Activated CD4-positive, alpha-beta T cell treated with anti-CD3 and anti-CD28 coated beads, Interleukin-2, amount 10 ng/mL, durations not matched to agents 7 days and 5 days (primary cell): ENCODE measurements at places on chromosomes 7 and 10. TPM values are rescaled to one million over a fixed set of nuclear protein-coding genes. Genes with fewer than 3 reads are reported as not detected.

GRCh38 chr10:84310470-84310869 lies 17.9 kb upstream of the CCSER2 start:
- peaks cover 6% of the 10 kb centered on the region for H3K36me3 ChIP-seq
- no peak overlapping the region for H3K27ac ChIP-seq
- no peak overlapping the region for H3K4me3 ChIP-seq

DNA sequence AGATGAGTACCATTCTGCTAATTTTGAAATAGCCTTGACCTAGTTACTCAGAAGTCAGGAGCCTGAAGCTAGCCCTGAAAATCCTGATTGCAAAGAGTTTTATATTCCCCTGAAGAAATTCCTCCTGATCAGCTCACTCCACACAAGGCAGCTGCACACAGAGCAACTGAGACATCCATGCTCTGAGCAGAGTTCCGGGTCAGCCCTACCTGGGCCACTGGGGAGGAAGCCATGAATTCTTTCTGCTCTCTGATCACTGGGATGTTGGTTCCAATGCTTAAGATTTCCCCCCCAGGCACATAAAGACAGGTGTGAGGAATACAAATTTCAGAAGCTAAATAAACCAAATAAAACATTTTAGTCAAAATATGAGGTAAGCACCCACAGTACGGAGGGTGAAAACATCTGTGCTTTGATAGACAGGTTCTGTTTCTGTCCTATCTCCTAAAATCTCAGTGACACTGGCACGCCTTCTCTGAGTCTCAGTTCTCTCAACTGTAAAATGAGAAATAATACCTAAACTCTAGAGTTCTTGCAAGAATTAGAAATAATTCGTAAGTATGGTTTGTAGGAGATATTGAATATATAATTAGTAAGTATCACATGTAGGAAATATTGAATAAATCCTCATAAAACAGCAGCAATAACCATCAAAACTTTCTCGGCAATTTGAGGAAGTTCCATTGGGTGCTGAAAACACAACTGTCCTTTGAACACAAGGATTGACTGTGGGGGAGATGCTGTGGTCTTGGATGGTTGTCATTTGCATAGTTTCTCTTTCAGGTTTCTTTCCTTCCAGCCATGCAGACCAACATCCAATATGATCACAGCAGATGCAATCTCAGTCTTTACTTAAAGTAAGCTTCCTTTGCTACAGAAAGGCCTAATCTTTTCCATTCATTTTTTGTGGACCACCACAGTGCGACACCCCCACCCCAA lies 133.0 kb upstream of the TNS3 start:
- DNase-seq = no peak
- no peak overlapping the region for H3K4me3 ChIP-seq
- H3K4me1 ChIP-seq = no peaks in the 10 kb centered on the region
- no peaks in the 10 kb centered on the region for H3K36me3 ChIP-seq
- H3K27ac ChIP-seq = no peak overlapping the region
- H3K27me3 ChIP-seq = no peaks in the 10 kb centered on the region

DNA sequence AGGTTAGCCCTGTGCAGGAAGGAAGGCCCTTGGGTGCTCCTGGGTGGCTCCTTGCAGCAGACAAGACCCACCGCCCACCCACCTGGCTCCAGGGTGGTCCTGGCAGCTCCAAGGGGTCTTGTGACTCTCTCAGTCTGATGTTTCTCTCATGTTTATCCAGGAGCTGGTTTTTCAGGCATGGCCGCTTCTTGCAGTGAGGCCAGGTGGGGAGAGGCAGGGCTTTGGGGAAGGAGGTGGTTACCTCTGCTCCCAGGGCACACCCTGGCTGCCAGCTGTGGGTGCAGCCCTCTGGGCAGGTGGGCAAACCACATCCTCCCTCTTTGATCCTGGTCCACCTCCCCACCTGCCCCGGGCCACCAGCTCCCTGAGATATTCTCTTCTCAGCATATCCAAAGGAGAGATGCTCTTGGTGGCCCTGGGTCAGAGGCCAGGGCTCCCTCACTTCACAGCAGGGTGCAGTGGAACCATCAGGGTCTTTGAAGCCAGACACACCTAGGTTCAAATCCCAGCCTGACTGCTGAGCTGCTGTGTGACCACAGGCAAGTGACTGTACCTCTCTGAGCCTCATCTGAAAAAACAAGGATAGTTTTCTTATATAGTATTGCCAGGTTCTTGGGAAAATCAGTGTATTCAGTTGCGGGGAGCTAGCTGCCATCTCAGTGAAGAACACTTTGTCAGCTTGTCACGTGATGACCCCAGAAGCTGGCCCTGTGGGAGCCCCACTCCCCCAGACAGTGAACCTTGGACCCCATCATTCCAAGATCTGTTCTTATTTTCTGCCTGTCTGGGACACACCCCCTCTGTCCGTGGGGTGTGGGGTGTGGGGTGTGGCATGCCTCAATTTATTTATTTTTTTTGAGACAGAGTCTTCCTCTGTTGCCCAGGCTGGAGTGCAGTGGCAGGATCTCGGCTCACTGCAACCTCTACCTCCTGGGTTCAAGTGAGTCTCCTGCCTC lies 11.5 kb downstream of the GTF2IRD1 start:
- H3K4me1 ChIP-seq = peaks cover 5% of the 10 kb centered on the region
- no peaks in the 10 kb centered on the region for H3K36me3 ChIP-seq
- no peaks in the 10 kb centered on the region for H3K27me3 ChIP-seq
- no peak for DNase-seq
- no peak overlapping the region for H3K4me3 ChIP-seq

DNA sequence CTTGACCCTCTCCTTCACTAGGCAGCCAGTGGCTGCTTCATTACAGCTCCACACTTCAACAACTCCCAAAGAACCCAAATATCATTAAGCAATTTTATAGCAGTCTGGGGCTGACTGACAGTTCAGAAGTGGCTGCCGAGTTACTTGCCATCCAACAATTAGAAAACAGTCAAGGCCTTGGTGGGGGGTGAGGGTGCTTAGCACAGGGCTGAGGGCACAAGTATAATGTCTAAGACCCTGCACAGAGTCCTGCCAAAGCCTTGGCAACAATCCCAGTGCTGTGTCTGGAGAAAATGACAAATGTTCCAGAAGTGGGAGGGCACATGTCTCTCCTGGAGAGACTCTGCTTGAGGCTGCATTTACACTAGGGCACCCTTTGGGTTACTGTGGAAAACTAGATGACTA lies 71.1 kb downstream of the CXCL12 start:
- H3K27ac ChIP-seq = no peak overlapping the region
- peaks cover 6% of the 10 kb centered on the region for H3K4me1 ChIP-seq
- peaks cover 7% of the 10 kb centered on the region for H3K27me3 ChIP-seq
- no peak for DNase-seq

GRCh38 chr10:118214776-118215175 lies 127.3 kb downstream of the FAM204A start:
- no peaks in the 10 kb centered on the region for H3K36me3 ChIP-seq
- no peak for DNase-seq
- no peak overlapping the region for H3K4me3 ChIP-seq

GRCh38 chr10:2475711-2476217 lies 591.6 kb upstream of the PFKP start:
- H3K4me3 ChIP-seq = no peak overlapping the region
- no peaks in the 10 kb centered on the region for H3K36me3 ChIP-seq
- H3K27me3 ChIP-seq = no peaks in the 10 kb centered on the region
- no peak for DNase-seq
- H3K4me1 ChIP-seq = no peaks in the 10 kb centered on the region
- H3K27ac ChIP-seq = no peak overlapping the region

DNA sequence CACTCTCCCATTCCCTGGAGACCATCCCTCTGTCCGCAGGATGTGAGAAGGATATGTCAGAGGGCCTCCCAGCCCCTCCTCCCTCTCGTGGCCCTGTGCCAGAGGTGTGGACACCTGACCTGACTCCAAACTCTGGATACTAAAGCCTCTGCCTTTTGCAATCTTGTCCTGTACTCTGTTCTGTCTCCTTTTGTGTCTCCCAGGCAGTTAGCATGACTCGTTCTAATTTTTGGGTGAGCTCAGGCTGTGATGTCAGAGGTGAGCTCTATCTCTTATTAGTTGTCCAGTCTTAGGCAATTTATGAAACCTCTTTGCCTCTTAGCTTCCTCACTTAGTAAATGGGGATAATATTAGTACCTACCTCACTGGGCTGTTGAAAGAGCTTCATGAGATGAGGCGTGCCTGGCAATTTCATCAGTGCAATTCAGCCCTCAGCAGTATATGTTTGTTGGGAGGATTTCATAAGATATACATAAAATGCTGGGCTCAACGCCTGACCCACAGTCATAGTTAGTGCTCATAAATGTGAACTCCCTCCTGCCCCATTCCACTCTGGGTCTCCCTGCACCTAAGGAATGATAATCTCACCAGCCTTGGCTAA lies 10.9 kb downstream of the MARVELD1 start:
- H3K4me3 ChIP-seq = no peak overlapping the region
- H3K36me3 ChIP-seq = no peaks in the 10 kb centered on the region
- H3K4me1 ChIP-seq = peaks cover 2% of the 10 kb centered on the region
- DNase-seq = no peak
- H3K27ac ChIP-seq = no peak overlapping the region
- peaks cover 11% of the 10 kb centered on the region for H3K27me3 ChIP-seq

DNA sequence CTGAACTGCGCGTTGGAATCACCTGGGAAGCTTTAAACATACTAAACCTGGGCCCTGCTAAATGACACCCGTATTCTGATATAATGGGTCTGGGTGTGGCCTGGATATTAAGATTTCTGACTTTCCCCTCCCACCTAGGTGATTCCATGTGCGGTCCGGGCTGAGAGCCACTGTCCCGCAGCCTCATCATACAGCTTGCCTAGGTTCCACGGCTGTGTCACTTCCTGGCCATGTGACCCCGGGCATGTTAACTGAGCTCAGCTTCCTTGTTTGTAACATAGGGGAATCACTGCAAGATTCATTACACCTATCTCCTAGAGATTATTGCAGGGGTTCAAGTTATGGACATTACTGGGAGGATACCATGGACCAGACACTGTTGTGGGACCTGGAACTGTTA lies 472.7 kb upstream of the GALNT17 start:
- H3K4me1 ChIP-seq = peaks cover 31% of the 10 kb centered on the region
- H3K27ac ChIP-seq = peak overlapping the region; percentile 55
- H3K27me3 ChIP-seq = no peaks in the 10 kb centered on the region
- DNase-seq = no peak

- H3K4me1 ChIP-seq = no peaks in the 10 kb centered on the region
- H3K36me3 ChIP-seq = no peaks in the 10 kb centered on the region
- no peak overlapping the region for H3K4me3 ChIP-seq
- no peak for DNase-seq
- H3K27ac ChIP-seq = no peak overlapping the region
These were observed 511.3 kb upstream of the ZMIZ1 start for GRCh38 chr10:78557433-78557925.

- no peak for DNase-seq
- H3K36me3 ChIP-seq = no peaks in the 10 kb centered on the region
- H3K27me3 ChIP-seq = peaks cover 5% of the 10 kb centered on the region
- H3K4me1 ChIP-seq = no peaks in the 10 kb centered on the region
These were observed 70.9 kb downstream of the CTBP2 start for GRCh38 chr10:125089469-125089868.

DNA sequence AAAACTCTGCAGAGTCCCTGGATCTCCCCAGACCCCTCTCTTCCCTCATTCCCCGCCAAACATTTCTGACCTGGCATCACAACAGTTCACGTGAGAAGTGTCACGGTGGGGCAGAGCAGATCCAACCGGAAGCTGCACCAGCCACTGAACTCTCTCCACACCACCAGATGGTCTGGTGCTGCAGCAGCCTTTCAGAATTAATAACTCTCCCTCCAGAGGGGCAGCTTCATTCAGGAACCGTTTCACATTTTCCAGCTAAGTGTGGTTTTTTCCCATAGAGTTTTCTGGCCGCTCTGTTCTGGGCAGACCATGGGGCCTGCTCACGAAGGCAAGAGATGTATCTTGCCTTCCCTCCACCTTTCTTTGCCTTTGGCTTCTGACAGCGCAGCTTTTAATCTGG lies 486.7 kb upstream of the GALNT17 start:
- H3K27me3 ChIP-seq = peaks cover 5% of the 10 kb centered on the region
- H3K4me3 ChIP-seq = no peak overlapping the region
- no peaks in the 10 kb centered on the region for H3K36me3 ChIP-seq
- peaks cover 24% of the 10 kb centered on the region for H3K4me1 ChIP-seq
- no peak for DNase-seq
- no peak overlapping the region for H3K27ac ChIP-seq

STEAP1B gene
- total RNA-seq = 0.17 TPM

TEX36 gene
- total RNA-seq = not detected

LIPJ gene
- total RNA-seq = not detected

PLPP4 gene
- total RNA-seq = not detected

OPALIN gene
- not detected for total RNA-seq

TUBB8 gene
- total RNA-seq = 0.42 TPM
